ENCODE measurements at places on chromosomes 7 and 10.

GRCh38 chr10:132283604-132284382 is 24.0 kb downstream of the STK32C start:
- DNase-seq: no peak

GRCh38 chr7:50336894-50337703 is 32.6 kb downstream of the IKZF1 start:
- no peak for DNase-seq

GRCh38 chr7:147651601-147652000 is 939.0 kb upstream of the C7orf33 start:
- no peak for DNase-seq

DNA sequence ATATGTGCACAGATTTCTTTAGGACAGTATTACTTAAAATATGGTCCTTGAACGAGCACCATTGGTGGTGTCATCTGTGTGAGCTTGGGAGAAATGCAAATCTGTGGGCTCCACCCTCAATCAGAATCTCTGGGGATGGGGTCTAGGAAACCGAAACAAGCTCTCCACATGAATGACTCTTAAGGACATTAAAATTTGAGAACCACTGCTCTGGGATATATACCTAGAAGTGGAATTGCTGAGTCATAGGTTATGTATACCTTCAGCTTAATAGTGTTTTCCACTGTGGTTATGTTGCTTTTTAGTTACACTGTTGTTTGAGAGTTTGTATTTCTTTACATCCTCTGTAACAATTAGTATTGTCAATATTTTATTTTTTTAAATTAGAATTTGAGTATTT is 24.0 kb downstream of the ZNRF2 start:
- no peak for DNase-seq

- DNase-seq: no peak
These were observed 4.8 kb upstream of the DMTF1 start for GRCh38 chr7:87147500-87147899.

DNA sequence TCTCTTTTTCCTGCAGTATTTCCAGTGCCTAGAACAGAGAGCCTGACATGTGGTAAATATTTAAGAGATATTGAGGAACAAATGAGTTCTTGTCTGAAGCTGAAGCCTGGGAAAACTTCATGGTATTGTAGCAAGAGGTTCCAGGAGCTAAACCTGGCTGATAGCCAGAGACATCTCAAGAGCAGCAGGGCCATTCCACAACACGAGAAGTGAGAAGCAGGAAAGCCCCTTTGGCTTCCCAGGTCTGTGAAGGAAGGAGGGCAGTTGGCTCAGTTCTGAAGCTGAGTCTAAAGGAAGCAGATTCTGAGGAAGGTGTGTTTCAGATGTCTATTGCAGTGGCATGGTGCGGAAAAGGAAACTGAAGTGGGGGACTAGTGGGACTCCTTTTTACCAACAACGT is 63.8 kb upstream of the FAM204A start:
- DNase-seq: no peak

DNA sequence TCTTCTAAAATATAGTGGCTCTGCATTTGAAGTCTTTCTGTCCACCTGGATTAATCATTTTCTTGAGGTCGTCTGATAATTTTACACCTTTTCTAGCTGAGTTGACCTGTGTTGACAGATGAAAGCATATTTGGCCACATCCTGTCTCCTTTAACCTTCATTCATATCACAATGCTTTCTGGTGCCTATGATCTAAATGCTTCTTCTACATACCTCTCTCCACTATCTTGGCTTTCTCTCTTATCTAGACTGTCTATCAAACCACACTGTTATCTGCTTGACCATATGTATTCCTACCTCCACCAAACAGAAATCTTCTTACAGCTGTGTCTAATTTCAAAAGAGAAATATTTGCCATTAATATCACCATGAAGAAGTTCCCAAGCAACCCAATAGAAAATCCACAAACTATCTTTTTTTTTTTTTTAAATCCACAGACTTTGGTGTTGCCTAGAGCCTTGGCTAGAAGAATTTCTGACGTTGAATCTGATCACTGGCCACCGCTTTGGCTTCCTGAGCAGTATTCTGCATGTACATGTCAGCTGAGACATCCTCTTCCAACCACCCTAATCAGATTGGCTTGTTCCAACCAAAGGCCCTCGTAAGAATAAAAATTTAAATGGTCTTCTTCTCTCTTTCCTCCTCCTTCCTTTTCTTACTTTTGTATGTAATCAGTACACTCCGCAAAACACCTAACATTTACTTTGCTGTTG is 66.3 kb upstream of the SP4 start:
- no peak for DNase-seq

GRCh38 chr7:2511769-2512168 is 7.8 kb upstream of the LFNG start:
- DNase-seq: no peak

GRCh38 chr10:17021656-17022465 is 107.8 kb downstream of the CUBN start:
- no peak for DNase-seq

DNA sequence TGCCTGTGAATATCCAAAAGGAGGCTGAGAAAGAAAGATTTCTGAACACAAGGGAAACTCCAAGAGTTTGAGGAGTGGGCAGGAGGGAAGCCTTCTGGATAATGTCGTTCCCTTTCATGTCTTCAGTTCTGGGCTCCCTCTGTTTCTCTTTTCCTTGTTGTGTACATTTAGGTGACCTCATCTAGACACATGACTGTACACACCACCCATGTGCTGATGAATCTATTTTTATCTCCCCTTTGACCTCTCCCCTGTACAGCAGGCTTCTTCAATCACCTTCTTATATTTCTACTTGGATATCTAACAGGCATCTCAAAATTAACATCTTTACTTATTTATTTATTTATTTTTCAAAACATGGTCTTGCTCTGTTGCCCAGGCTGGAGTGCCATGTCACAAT is 363.1 kb downstream of the GATA3 start:
- DNase-seq: no peak

- DNase-seq: no peak
These were observed 149.7 kb downstream of the FRMD4A start for GRCh38 chr10:14180911-14181566.

- DNase-seq: no peak
These were observed 577 bp downstream of the LRRC18 start for GRCh38 chr10:48938990-48939536.

DNA sequence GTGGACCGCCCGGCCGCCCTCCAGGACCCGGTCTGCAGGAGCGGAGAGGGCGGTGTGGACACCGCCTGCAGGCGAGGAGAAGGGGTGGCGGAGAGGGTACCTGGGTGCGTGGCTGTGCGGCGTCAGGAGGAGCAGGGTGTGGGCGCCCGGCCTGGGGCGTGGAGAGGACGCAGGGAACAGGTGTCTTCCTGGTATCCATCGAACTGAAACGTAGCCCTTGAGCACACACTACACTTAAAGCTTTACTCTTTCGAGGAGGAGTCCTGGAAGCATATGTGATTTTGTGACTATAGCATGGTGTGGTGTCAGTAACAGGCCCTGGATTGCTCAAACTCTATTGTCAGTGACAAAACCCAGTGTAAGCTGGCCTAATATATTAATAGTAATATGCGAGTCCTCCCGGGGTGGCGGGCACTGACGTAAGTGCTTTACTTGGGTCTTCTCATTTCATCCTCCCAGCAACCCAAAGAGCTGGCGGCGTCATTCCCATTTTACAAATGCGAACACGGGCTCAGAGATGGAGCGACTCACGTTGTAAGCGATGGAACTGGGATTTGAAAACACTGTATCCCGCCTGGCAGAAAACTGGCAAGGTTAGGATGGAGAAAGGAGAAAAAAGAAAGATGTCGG is 508 bp upstream of the TECPR1 start:
- no peak for DNase-seq

- no peak for DNase-seq
These were observed 102.1 kb upstream of the FAM13C start for GRCh38 chr10:59464483-59464882.

GRCh38 chr7:63925262-63925625 is 73.4 kb upstream of the ZNF722 start:
- DNase-seq: no peak

DNA sequence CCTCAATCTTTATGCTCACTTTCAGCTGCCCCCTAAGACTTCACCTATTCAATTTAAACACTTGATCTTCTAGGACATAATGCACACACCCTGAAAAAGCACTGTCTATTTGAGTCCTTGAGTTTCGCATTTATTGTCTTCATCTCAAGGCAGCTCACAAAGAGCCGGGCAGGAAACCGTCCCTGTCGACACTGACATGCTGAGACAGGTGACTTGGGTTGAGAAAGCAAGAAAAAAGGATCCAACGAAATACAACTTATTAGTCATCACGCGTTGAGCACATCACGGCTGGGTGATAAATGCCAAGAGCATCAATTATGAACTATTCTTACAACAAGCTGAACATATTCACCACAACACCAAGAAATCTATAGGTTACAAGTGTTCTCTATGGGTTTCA is 91.1 kb downstream of the CALN1 start:
- DNase-seq: no peak

DNA sequence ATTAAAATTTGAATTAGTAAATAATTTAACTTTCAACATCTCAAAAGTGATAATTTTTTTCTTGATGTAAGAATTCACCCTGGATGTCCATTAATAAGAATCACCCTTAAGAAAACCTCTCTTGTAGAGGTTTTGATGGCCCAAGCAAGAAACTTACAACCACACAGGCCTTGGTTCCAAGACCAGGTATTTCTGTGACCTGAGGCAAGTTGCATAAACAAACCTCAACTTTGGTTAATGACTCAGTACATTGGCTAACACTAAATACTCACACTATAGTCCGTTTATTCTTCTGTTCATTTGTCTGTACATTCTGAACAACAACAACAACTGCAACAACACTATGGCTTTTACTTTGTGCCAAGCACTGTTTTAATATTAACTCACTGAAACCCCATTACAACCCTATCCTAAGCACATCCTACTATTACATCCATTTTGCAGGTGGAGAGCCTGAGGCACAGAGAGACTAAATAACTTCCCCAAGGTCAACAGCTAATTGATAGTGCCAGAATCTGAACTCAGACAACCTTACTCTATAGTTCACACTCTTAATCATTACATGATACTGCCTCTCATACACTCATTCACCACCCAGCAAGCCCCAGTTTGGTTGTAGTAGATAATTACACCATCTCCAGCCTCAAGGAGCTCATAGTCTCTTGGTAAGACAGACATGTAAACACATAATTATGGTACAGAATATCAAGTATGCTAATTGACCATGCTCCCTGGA is 6.6 kb downstream of the ANK3 start:
- DNase-seq: peak; percentile 17

DNA sequence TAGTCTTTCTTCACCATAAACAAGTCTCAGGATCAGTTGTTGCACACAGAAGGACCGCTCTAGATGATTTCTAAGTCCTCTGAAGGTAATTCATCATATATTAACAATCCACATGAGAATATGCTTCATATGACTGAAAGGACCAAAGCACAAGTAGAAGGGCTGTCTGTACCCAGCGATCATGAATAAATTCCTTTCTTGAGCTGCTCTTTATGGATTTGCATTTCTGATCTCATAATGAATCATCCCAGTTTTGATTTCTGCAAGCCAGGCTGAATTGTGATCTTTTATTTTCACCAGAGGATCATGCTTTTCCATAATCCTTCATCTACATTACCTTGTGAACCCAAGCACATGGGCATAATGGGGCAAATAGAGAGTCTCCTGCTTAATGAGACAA is 675.6 kb downstream of the MAGI2 start:
- DNase-seq: peak; percentile 25

DNA sequence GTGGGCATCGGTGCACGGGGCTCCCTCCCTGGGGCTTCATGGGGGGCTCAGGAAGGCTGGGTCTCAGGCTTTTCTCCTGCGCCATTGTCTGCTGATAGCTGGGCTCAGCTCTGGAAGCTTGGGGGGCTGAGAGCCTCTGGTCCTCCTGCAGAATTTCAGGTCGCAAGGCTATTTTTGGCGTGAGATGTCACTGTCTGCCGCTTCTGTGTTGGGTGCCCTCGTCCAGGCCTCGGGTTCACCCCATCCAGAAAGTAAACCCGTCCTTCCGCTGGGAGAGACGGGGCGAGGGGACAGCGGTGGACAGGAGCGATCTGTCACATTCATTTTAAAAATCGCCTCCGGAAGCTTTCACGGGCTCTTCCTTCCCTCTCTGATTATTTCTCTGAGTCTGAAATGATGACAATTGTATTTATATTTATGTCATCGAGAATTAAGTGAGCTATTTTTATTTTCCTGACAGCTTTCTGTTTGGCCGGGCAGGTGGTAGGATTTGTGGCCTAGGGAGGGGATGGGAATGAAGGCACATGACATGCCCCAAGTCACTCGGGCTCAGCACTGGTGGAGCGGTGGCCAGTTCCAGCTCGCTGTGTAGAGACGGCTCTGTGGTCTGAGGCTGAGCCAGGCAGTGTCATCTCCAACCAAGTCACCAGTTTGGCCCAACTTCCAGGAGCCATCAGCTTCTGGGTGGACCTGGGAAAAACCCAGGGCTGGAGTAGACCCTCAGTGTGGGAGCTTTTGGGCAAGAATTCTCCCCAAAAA is 40.7 kb upstream of the AP5Z1 start:
- DNase-seq: no peak

All from fibroblast of skin of scalp (primary cell).